ENCODE measurements at places on chromosomes 6 and 20.

DNA sequence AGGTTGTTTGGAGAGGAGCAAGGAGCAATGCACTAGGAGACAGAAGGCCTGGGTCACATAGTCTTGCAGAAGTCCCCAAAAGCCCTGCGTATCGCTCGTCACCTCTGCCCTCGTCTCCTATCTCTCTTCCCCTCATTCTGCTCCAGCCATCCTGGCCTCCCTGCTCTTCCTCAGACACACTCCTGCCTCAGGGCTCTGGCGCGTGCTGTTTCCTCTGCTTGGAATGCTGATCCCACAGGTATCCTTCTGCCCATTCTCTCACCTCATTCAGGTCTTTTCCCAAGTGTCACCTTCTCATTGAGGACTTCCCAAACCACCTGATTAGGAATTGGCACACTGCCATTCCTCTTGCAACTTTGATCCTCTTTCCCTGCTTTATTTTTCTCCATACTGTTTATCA is 9.0 kb upstream of the SLC2A10 start:
- no peak for DNase-seq

DNA sequence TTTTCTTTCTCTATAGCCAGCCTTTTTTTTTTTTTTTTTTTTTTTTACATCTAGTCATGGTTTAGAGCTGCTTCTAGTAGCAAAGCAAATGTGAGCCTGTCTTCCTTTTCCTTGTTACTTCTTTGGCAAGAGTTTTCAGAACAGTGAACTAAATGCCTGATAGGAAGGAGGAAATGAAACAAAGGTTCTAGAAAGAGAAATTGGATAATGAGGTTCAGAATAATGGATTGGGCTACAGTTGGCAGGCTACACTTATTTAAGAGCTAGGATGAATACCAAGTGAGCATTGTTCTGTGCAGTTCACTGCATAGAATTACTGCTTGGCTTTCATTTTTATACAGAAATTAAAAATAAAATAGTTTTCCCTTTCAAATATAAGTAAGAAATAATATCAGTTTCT is 78.6 kb downstream of the HIVEP1 start:
- DNase-seq = no peak

DNA sequence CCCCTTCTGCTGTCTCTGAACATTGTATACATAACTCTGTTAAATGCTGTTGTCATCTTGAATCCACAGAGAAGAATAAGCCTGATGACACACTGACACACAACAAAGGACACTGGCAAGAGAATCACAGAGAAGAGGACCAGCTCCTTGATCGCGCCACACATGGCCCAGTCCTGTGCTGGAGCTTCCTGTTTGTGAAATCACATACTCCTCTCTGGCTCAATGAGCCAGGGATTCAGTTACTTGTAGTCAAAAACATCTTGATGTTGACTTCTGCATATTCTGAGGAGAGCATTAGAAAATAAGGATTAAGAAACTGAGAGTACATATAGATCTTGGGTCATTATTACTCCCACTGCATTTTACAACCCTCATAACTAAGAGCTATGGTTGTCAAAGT is 100.1 kb downstream of the EPB41L2 start:
- DNase-seq = no peak

DNA sequence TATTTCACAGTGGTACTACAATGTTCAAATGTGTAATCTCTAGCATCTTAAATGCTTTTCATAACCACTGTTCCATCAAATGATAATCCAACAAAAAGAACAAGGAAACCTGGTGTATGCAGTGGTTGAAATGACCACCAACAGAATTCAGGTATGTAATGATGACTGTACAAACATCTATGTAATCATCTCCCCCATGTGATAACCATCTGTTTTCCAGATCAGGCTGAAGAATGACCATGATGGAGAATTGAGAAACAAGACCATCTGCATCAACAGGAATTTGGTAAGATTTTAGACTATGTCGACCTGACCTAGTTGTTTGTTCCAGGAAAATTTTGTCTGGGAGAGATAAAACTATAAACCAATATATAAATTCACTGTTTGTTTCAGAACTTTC is 81.3 kb upstream of the ASCC3 start:
- DNase-seq = no peak

DNA sequence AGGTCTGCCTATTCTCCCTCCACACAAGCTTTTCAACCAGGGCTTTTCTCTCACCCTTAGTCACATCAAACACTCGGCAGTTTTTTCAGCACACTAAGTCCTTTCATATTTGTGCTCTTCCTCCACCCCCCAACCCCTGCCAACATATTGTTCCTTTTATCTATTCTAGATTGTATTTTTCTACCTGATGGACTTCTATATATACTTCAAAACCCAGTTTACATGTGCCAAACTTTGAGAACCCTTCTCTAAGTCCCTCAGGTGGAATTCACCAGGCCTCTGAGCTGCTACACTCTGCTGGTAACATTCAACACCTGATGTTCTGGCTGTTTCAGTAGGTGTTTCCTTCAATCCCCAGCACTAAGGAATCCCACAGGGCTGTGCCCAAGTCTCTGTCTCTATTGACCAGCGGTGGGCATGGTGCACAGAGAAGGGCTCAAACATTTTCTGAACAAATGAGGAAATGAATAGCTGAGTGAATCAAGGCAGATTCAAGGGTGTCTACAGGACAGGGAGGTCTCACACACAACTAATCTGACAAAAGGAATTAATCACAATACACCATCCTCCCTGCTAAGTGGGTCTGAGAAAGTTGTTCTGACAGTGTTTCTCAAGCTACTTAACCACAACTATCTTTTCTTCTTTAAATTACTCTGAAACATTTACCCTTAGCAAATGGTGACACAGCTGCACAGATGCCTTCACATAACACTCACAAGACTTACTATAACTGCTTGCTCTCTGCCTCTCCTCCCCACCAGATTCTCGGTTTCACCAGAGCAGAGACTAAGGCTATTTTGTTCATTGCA is 166.5 kb downstream of the TSHZ2 start:
- DNase-seq = no peak

- no peak for DNase-seq
Measured at GRCh38 chr20:37915434-37915787, 12.5 kb downstream of the VSTM2L start.

- DNase-seq = no peak
Measured at GRCh38 chr6:91500689-91501303, 913.9 kb upstream of the MAP3K7 start.

GRCh38 chr20:19767070-19767469 is 9.0 kb downstream of the RIN2 start:
- DNase-seq = no peak

- DNase-seq = no peak
Measured at GRCh38 chr6:11431455-11431937, 106.1 kb upstream of the TMEM170B start.

DNA sequence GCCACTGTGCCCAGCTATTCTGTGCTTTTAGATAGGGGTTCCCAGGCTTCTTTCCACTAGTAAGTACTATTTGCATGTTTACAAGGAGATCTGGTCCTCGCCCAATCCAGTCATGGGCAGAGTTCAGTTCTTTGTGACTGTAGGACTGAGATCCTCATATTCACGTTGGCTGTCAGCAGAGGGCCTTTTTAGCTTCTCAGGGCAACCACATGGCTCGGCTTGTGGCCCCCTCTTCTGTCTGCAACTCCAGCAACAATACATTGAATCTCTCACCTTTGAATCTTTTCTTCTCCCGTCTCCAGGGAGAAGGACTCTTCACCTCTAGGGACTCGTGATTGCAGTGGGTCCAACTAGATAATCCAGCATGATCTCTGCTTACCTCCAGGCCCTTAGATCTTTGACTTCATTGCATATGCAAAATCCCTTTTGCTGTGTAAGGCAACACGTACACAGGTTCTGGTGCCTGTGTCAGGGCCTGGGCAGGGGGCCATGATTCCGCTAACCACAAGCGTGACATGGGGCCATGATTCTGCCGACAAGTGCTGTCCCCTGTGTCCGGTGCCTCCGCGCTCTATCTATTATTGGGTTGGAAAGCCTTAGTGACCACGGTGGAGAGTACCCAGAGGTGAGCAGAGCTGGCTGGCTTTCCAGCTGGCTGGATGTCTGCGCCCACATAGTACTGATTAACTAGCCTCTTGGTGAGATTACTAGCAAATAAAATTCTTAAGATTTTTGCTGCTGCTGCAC is 5.1 kb downstream of the CCR6 start:
- DNase-seq = no peak

- peak; percentile 41 for DNase-seq
Measured at GRCh38 chr20:36460648-36461599, 80.4 kb upstream of the MYL9 start.

DNA sequence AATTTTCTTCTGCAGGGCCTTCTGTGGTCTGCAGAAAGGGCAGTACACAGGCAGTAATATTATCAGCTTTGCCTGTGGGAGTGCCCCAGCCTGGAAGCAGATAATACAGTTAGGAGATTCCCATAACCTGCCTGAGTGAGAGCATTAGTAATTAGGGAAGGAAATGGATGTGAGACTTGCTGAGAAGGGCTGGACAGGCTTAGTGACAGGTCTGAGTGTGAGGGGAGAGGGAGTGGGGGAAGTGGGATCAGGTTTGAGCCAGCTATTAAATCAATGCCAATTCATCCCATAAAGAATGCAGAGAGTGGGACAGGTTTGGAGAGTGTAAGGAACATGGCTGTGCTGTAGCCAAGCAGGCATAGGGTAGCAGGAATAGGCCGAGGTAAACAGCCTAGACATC is 10.1 kb upstream of the CFAP206 start:
- DNase-seq = no peak

GRCh38 chr6:139736325-139736906 is 362.0 kb upstream of the CITED2 start:
- no peak for DNase-seq

GRCh38 chr6:143807103-143807772 is 35.9 kb upstream of the LTV1 start:
- DNase-seq = no peak

DNA sequence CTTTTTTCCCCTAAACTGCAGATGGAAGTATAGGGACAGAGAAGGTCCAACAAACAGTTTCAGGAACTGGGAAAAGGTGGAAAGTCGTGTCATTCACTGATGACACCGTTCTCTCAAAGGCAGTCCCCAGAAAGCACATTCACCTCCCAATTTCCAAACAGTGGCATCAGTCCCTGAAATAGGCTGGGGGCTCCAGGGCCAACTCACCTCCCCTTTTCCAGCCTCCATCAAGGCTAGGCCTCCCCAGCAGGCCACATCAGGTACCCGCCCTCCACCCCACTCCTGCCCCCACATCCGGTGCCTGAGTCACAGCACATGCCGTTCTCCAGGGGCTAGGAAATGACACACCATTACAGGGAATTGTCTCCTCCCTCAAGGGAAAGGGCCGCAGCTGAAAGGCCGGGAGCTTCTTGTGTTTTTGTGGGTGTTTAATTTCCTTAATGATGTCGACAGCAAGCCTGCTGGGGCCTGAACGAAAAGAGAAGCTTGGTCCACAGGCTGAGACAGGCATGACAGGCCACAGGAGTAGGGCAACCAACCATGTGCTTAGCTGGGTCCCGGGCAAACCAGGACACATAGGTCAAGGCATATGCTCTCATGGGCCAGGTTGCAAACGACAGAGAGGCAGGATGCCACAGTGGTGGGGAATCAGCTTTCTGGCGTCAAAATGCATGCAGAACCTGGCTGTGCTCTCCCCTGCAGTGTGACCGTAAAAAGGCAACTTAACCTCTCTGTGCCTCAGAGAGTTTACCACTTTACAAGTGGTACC is 39.2 kb downstream of the ZMYND8 start:
- DNase-seq = peak; percentile 88

- no peak for DNase-seq
Measured at GRCh38 chr6:41375598-41376151, 40.3 kb downstream of the NCR2 start.

GRCh38 chr6:52210227-52210626 is 24.1 kb downstream of the IL17A start:
- no peak for DNase-seq

DNA sequence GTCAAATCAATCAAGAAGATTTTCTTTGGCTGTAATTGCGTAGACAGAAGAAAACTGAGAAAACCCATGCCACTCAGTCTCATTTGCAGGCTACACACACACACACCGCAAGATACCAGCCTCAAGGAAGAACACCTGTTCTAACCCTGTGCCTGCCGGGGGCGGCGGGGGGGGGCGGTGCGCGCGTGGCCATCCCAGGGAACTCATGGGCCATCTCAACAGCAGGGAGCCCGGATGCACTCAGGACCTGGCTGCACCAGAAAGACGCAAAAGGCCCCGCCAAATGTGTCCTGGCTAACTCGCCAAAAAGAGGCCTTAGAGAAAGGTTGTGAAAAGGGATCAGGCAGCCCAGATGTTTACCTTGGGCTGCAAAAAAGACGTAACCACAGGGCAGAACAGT is 2.1 kb downstream of the B3GAT2 start:
- no peak for DNase-seq

DNA sequence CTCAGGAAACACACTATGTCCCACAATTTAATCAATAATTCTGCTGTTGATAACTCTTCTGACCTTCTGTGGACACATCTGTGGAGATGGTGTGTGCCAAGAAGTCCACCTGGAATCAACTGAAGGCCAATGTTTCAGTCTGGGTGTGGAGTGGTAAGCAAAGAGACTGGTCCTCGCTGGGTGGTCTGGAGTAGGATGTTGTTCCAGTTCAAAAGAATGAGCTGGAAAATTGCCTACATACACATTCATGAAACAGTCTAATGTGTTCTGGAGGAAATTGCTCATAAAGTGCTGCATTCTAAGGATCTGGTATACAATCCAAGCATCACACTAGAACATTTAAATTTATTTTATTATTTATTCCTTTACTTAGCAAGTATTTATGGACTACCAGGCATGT is 33.9 kb upstream of the TBX18 start:
- DNase-seq = no peak

- DNase-seq = no peak
Measured at GRCh38 chr6:124963831-124964763, 1.9 kb downstream of the RNF217 start.

DNA sequence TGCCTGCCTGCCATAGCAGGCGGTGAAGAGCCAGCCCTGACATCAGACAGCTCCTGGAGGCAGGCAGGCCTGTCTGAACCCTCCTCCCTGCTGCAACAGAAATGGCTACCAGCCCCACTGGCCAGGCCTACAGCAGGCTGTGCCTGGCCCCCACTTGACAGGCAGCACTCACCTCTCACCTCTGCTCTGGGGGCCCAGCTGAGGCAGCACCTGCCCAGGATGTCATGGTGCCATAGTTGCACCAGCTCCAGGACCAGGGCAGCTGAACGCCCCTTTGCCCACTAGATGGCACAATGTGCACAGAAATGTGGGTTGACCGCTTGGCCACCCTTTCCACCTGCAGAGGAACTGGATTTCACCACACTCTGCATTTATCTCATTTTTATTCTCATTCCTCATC is 30.6 kb downstream of the MRPL14 start:
- DNase-seq = no peak

DNA sequence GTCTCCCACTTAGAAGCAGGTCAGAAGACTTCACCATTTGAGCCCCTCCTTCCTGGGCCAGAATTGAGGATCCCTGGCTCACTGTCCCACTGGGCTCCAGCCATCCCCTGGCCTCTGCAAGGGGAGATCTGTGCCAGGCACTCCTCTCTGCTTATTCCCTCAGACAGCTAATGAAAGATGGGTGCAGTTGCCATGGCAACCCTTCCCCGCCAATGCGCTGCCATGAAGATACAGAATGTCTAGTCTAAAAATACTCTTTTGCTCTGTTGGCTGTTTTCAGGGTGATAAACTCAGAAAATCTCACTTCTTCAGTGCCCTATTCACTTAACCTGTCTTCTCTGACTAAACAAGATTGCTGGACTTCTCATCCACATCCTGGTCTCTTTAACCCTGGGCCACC is 13.6 kb upstream of the TTLL2 start:
- no peak for DNase-seq

Measured in AG09309 (cell line).